ENCODE measurements at places on chromosomes 5 and 9. TPM values are rescaled to one million over a fixed set of nuclear protein-coding genes. Genes with fewer than 3 reads are reported as not detected.
A peak's percentile ranks its signal among the peaks of the same experiment; 100 is the strongest.

DNA sequence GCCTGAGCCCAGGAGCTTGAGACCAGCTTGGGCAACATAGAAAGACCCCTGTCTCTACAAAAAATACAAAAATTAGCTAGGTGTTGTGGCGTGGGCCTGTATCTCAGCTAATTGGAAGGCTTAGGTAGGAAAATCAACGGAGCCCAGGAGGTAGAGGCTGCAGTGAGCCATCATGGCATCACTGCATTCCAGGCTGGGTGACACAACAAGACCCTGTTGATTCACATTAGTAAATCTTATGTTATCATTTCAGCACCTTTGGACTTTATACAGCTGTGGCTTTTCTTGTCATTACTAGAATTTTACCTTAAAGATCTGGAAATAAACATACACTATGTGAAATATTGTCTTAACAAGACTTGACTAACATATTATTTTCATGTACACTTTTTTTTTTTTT, 185.0 kb downstream of the ZNF608 start:
- no peak for DNase-seq

DNA sequence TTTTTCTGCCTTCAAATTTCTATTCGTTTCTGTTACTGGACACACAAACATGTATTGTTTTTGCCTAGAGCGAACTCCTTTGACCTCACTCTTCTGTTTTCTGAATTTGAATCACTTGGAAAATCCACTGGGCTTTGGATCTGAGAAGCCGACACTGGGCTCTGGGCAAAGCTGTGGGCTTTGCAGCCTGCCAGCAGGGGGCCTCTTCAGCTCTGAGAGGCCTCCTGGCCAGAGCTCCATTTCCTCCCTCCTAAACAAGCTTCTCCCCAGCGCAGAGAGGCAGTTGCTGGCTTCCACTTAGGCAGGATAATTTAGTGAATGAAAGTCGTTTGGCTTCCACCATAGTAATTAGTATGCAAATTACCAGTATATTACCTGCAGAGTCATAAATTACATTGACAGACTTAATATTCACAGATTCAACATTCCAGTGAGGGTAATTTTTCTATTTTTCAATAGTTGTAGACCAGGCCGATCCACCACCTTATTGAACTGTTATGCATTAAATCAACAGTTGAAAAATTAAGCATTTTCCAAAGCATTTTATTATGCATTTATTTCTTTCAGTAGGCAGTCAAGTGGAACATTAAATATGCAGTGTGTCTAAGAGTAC, 104.0 kb upstream of the ZNF366 start:
- peak; percentile 80 for DNase-seq

- no peak for DNase-seq
These were observed 52.5 kb upstream of the PDE8B start for GRCh38 chr5:77157732-77158532.

GRCh38 chr9:4923580-4924544, 61.2 kb upstream of the JAK2 start:
- DNase-seq = peak; percentile 83

DNA sequence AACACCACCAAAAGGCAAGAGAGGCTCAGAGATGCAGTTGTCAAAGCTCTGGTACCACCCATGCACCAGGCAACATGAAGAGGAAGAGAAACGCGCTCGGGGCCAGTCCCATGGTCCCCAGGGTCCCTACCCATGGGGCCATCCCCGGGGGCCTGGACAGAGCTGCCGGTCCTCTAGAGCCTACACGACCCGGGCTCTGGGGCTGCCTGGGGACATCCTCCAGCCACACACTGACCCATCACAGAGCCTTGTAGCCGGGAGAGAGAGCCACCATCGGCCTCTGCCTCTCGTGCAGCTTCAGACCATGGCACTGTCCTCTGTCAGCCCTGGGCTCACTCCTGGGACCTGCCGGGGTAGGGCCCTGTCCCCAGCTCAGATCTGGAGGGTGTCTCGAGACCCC, 23.7 kb downstream of the VAV2 start:
- DNase-seq = no peak

DNA sequence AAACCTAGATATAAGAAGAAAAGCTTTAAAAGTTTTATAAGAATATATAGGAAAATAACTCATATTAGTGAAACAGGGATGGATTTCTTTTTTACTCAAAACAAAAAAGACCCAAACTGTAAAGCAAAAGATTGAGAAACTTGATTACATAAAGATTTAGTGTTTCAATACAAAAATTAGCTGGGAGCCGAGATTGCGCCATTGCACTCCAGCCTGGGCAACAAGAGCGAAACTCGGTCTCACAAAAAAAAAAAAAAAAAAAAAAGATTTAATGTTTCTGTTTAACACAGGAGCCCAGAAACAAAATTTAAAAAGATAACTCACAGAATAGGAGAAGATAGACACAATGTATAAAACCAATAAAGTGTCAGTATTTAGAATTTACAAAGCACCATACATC, 45.2 kb downstream of the CDC14B start:
- no peak for DNase-seq

GRCh38 chr5:14782591-14782990, 89.0 kb downstream of the ANKH start:
- DNase-seq = no peak

DNA sequence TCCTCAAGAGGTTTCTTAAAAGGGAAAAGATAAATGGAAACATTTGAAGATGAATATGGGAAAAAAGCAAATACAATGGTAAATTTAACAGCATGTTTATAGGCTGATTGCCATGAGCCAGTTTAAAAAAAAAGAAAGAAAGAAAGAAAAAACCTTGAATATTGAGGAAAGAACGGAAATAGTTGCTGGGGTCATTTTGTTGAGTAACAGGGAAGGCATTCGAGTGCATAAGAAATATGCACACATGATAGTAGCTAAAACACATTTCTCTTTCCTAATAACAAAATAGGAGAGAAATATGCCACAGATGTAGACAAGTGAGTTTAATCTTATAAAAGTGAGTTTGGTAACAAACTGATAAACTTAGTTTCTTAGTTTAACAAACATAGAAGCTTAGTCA, 864.6 kb upstream of the ACO1 start:
- no peak for DNase-seq

GRCh38 chr5:179139936-179140235, 79.7 kb downstream of the ZNF354C start:
- no peak for DNase-seq

DNA sequence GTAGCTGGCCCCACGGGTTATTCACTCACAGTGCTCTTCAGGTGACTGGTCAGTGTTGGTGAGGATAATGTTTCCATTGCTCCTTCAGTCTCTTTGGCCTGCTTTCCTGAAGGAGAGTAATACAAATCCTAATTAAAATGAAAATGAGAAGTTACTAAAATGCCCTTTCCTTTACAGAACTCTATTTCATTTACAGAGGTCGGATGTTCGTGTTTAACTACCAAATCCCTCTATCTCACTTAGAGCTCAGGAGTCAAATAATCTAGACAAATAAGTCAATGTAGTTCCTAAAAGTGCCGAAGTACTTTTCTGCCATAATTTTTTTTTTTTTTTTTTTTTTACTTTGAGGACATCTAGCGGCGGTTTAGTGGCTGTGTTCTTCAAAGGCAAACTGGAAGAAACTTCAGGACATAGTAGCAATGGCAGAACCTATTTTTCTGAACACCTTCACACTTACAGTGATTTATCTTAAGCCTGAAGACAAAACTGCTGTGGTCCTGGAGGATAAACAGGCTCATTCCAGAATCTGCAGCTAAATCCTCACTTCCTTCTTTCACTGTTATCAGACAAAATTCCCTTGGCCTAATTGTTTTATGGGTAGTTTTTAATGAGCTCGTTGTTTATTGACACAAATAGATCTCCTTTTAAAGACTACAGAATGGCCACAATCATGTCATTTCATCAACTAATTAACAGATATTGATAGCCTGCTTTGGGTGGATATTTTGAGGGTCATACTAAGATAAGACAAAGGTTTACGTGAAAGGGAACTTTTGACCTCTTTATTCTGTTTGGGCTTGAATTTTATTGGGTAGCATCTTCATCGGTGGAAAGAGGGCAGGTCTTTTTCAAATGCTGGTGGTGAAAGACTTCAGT, 207.6 kb upstream of the DMRTA1 start:
- peak; percentile 60 for DNase-seq

DNA sequence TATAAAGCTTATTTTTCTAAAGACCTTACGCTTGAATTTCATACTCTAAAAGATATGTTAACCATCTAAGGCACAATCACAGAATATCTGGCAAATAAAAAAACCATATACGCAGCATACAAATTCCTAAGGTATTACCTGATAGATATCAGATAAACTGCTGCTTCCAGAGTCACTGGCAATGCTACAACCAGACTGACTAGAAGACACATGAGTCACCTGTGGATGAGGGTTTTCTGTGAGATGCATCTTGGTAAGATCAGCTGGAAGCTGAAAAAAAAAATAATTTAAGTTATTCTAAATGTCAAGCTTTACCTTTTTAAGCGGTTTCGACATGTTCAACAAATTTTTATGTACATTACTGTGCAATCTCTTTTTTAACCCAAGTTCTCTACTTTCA, 113.8 kb downstream of the RAPGEF6 start:
- DNase-seq = no peak

DNA sequence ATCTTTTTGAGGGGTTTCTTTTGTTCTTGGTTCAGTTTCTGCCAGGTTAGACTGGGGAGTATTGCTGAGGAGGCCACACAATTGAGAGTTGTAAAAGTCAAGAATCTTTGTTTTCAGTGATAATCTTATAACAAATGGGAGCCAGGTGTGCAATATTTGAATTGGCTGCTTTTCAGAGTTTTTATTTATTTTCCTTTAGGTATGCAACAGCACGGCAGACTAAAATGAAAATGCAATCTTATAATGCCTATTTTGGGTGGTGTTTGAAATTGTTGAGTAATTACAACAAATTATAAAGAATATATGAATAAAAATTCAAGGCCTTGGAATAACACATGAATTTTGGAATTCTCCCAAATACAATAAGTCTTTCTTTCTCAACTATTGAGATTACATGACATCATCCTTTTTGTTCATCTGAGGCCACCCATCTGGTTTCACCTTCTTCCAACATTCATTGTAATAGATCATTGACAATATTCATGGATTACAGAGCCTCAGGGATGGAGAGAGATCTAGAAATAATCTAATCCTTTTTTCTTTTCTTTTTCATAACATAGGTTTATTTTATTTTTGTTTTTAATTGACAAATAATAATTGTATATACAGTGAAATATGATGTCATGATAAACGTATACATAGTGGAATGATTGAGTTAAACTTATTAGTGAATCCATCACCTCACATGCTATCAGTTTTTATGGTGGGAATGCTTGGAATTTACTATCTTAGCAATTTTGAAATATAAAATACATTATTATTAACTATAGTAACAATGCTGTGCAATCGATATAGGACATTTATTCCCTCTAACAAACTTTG, 1061.0 kb downstream of the NR2F1-AS1 start:
- no peak for DNase-seq

DNA sequence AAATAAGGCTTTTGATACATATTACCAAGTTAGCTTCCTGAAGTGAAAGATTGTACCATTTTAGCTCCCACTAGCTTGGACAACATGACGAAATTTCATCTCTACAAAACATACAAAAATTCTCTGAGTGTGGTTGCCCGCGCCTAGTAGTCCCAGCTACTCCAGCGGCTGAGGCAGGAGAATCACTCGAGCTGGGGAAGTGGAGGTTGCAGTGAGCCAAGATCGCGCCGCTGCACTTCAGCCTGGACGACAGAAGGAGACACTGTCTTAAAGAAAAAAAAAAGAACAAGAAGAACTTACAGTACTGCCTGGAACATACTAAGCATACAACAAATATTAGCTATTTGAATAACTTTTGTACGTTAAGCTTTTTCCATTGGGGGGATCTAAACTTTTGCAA, 29.7 kb upstream of the NRG2 start:
- DNase-seq = no peak

DNA sequence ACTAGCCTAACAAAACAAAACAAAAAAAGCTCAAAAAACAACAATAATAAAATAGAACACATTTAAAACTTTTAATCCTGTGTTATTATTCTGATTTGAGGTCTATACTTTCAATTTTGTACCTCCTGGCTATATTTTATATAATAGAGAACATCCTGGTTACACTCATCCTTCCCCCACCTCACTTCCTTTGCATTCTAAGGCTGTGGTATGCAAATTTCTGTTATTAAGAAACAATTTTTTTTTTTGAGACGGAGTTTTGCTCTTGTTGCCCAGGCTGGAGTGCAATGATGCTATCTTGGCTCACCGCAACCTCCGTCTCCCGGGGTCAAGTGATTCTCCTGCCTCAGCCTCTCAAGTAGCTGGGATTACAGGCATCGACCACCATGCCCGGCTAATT, 3.1 kb upstream of the RPL37 start:
- DNase-seq = no peak

GRCh38 chr5:1526681-1527131, 2.9 kb upstream of the LPCAT1 start:
- no peak for DNase-seq

DNA sequence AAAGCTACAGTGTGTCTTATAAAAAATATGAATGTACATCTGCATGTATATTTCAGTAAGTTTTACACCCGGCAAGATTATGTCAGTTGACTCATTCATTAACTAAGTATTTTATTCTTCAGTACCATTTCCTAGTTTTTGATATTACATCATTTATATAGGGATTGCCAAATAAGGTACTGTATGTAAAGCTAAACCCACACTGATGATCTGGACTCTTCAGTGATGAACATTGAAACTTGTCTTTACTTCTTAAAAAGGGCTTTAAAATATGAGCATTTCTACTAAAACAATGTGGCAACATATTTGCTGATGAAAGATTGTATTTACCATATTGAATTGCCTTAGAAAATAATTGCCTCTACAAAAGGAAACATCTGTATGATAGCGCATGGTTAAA, 151.8 kb upstream of the TLX3 start:
- no peak for DNase-seq

Gene FRMPD1
- not detected for total RNA-seq

Gene PHF24
- total RNA-seq = not detected

Gene PCDHB15
- total RNA-seq = 0.05 TPM

Gene GPX3
- total RNA-seq = 36.4 TPM
